ENCODE measurements at places on chromosomes 6 and 20. TPM values are rescaled to one million over a fixed set of nuclear protein-coding genes. Genes with fewer than 3 reads are reported as not detected.

Gene SAPCD1
- polyA plus RNA-seq, result 2.6 TPM

Gene PCMT1
- 125 TPM for polyA plus RNA-seq

Gene BPIFB4
- polyA plus RNA-seq, result not detected

Gene CDH4
- polyA plus RNA-seq, result 7.3 TPM

Gene HSPA12B
- polyA plus RNA-seq, result 0.02 TPM

Gene ELOVL4
- polyA plus RNA-seq, result 5.2 TPM

Gene TEAD3
- 17.1 TPM for polyA plus RNA-seq

Gene PGK2
- not detected for polyA plus RNA-seq

Gene C6orf163
- 0.54 TPM for polyA plus RNA-seq

Gene TGM2
- polyA plus RNA-seq, result 29.5 TPM

Gene PACSIN1
- polyA plus RNA-seq, result not detected

Gene CABLES2
- 5.7 TPM for polyA plus RNA-seq

Gene FAM50B
- 9.4 TPM for polyA plus RNA-seq

Gene L3MBTL1
- 2.4 TPM for polyA plus RNA-seq

Gene CLPSL2
- not detected for polyA plus RNA-seq

Gene EPPIN
- not detected for polyA plus RNA-seq

Gene SSTR4
- polyA plus RNA-seq, result not detected

Gene PROKR2
- polyA plus RNA-seq, result not detected

Gene LRFN2
- not detected for polyA plus RNA-seq

Gene GABBR1
- polyA plus RNA-seq, result 6.4 TPM

Gene AIF1
- not detected for polyA plus RNA-seq

Gene TSHZ2
- 0.77 TPM for polyA plus RNA-seq

Gene SIRPB2
- 0.43 TPM for polyA plus RNA-seq

Gene POU3F2
- not detected for polyA plus RNA-seq

Gene MACROD2
- 0.30 TPM for polyA plus RNA-seq

Gene COL12A1
- polyA plus RNA-seq, result 27.7 TPM

Gene MLIP
- polyA plus RNA-seq, result not detected

Gene PKIG
- 25.4 TPM for polyA plus RNA-seq

Gene GPR63
- polyA plus RNA-seq, result 0.91 TPM

Gene SEL1L2
- polyA plus RNA-seq, result not detected

Gene C20orf141
- polyA plus RNA-seq, result not detected

Gene HAO1
- polyA plus RNA-seq, result not detected

Gene HUS1B
- polyA plus RNA-seq, result 0.06 TPM

Gene ERVFRD-1
- polyA plus RNA-seq, result not detected

Gene NRSN2
- polyA plus RNA-seq, result 53.5 TPM

Gene IBTK
- 14.0 TPM for polyA plus RNA-seq

Gene TINAG
- polyA plus RNA-seq, result not detected

Gene SIRPD
- polyA plus RNA-seq, result not detected

Gene ARG1
- polyA plus RNA-seq, result not detected

Gene ANGPT4
- not detected for polyA plus RNA-seq

Gene PERP
- polyA plus RNA-seq, result 213 TPM

Gene TRDN
- polyA plus RNA-seq, result not detected

Gene SRMS
- 0.04 TPM for polyA plus RNA-seq

Gene CD24
- 192 TPM for polyA plus RNA-seq

Gene PRR18
- not detected for polyA plus RNA-seq

Gene SLC22A1
- 0.15 TPM for polyA plus RNA-seq

Gene ELOVL2
- 0.07 TPM for polyA plus RNA-seq

Gene TSBP1
- not detected for polyA plus RNA-seq

Gene DYNLT2
- polyA plus RNA-seq, result 0.30 TPM

Gene ERGIC3
- 191 TPM for polyA plus RNA-seq

Gene NMBR
- polyA plus RNA-seq, result not detected

Data from foreskin keratinocyte (primary cell).